Glutamatergic neuron (in vitro differentiated cells): ENCODE measurements at places on chromosomes 4 and X. TPM values are rescaled to one million over a fixed set of nuclear protein-coding genes. Genes with fewer than 3 reads are reported as not detected.

- DNase-seq = no peak
Observed at GRCh38 chr4:38411981-38412536, 251.9 kb upstream of the KLF3 start.

DNA sequence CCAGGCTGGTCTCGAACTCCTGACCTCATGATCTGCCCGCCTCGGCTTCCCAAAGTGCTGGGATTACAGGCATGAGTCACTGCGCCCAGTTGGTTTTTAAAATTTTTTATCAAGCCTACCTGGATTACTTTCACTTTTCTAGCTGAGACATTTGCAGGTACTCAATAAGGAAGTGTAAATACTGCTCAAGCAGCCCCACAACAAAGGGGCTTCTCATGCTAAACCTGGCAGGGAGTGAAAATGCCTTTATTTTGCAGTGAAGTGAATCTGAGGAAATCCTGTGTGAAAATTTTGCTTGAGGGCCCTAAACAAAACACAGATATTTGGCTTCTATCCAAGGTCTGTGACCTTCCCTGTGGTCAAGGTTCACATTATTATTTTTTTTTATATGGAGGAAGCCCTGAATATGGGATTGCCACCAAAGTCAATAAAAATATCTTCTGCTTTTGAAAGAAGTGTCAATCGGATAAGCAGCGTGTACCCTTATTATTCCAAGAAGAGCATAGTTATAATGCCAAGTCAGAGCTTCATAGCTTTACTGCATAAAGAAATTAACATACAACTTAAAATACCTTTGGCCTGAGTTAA, 481.0 kb downstream of the SH2D1A start:
- no peak for DNase-seq

The FAM9A gene
- total RNA-seq = not detected

The ASMTL gene
- 45.5 TPM for total RNA-seq

The SUPT20HL1 gene
- total RNA-seq = not detected
